ENCODE measurements at places on chromosomes 1 and 21.
A peak's percentile ranks its signal among the peaks of the same experiment; 100 is the strongest.

- DNase-seq = peak; percentile 56
Measured at GRCh38 chr1:222653178-222653827, 35.4 kb downstream of the MIA3 start.

GRCh38 chr21:26368591-26369320 is 198.2 kb upstream of the APP start:
- DNase-seq = no peak

GRCh38 chr1:83909687-83910086 is 89.2 kb downstream of the TTLL7 start:
- no peak for DNase-seq

GRCh38 chr1:64437453-64437852 is 32.5 kb upstream of the CACHD1 start:
- no peak for DNase-seq

DNA sequence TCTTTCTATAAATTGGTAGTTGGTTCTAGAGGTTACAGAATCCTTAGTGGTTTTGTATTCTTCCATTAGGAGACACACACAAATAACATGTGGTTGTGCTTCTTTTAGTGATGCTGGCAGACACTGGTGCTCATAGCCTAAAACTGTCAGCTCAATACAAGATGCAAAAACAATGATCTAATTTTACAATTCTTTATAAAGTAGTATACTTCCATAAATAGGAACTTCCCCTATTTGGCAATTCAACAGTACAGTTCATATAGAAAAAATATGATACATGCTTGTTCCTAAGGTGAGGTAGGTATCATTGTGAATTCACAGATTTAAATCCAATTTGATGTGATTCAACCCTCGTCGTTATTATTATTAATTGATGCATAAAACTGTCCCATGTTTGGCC is 20.8 kb upstream of the CCDC17 start:
- DNase-seq = no peak

GRCh38 chr1:12454406-12455391 is 163.3 kb downstream of the DHRS3 start:
- no peak for DNase-seq

DNA sequence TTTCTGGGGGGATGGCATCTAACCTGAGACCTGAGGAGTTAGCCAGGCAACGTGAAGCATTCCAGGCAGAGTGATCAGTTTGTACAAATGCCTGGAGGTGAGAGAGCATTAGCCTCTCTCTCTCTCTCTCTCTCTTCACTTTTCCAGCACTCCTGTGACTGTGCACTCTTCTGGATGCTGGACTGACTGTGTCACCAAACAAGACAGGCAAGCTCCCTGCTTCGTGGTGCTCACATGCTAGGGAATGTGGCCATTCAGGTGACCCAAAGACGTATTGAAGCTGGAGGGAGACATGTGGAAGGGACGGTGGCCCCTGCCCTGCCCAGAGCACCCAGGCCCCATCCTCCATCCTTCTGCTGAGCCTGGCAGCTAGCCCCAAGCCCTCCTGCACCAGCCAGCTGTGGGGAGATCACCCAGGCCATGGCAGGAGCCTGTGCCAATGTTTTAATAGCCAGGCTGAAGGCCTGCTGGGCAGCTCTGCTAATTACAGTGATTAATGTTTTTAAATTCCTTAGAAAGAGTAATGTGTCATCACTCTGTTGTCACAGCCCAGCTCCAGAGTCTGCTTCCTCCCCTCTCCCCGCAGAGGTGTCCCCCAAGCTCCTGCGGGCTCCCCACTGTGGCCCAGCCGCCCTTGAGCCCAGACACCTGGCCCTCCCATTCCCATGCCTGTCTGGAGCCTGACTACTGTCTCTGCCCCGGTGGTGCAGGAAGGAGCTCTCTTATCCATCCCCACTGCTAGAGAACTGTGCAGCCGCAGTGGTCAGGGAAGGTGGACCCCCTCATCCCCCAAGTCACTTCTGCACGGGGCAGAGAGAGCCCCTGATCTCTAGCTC is 48.9 kb downstream of the UBIAD1 start:
- no peak for DNase-seq

DNA sequence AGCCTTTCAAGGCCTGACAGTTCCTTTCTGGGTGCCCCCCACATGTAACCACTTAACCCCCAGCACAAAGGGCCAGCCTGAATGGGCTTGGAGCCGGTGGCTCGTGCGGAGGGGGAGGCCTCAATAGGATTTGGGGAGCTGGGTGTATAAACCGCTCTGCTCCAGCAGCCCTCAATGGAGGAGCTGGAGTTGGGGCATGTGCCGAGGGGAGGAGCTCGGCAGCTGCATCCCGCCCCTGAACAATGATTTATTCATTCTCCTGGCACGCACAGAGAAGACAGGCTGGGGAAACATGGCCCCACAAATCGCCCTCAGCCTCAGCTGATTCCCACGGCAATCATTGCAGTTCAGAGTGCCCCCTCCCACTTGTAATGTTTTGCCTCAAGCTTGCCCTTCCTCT is 6.9 kb upstream of the C1orf216 start:
- DNase-seq = no peak

- DNase-seq = no peak
Measured at GRCh38 chr1:177163844-177164379, 600 bp downstream of the ASTN1 start.

- DNase-seq = no peak
Measured at GRCh38 chr1:148373192-148373925, 109.7 kb downstream of the PPIAL4G start.

DNA sequence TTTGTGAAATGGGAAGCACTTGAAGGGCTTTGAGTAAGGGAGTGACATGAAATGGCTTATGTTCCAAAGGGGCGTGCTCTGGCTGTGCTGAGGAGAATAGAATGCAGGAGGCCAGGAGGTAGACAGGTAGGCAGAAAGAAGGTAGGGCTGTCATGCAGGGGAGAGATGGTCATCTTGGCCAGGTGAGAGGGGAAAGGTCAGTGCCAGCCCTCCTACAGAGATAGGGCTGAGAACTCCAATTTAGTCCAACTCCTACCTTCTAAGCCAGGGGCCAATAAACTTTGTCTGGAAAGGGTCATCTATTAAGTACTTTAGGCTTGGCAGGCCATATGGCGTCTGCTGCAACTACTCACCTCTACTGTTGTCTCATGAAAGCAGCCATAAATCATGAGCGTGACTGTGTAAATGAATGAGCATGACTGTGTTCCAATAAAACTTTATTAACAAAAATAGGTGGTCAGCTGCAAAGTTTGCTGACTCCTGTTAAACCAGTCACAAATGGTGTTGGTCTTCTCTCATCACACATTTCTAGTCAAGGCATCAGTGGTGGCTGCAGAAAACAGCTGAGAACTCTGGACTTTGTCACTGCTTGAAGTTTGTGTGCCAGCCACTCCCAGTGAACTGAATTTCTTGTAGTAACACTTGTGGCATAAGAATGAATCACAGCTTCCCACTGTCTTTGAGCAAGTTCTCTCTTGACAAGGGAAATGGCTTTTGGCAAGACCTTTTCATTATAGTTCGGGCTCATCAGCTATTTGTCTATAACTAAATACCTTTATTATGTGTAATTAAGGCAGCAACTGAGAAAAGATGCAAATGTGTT is 32.0 kb upstream of the CD2 start:
- no peak for DNase-seq

GRCh38 chr1:1900883-1901640 is 10.2 kb upstream of the GNB1 start:
- DNase-seq = no peak

DNA sequence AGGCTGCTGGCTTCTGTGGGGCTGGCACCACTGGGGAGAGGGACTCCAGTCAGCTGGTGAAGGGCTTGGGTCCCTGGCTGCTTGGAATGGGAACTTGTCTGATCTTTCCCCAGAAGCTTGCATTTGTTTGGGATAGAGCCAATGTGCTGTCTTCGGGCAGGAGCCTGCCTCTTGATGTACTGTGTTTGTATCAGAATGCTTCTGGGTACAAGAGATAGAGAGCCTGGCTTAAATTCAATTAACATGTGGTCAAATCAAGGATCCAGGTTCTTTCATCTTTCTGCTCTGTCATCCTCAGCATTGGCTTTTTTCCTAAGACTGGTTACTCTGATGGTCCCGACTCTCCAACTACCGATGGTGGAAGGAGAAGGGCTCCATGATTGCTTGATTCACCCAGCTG is 16.0 kb upstream of the PROK1 start:
- no peak for DNase-seq

DNA sequence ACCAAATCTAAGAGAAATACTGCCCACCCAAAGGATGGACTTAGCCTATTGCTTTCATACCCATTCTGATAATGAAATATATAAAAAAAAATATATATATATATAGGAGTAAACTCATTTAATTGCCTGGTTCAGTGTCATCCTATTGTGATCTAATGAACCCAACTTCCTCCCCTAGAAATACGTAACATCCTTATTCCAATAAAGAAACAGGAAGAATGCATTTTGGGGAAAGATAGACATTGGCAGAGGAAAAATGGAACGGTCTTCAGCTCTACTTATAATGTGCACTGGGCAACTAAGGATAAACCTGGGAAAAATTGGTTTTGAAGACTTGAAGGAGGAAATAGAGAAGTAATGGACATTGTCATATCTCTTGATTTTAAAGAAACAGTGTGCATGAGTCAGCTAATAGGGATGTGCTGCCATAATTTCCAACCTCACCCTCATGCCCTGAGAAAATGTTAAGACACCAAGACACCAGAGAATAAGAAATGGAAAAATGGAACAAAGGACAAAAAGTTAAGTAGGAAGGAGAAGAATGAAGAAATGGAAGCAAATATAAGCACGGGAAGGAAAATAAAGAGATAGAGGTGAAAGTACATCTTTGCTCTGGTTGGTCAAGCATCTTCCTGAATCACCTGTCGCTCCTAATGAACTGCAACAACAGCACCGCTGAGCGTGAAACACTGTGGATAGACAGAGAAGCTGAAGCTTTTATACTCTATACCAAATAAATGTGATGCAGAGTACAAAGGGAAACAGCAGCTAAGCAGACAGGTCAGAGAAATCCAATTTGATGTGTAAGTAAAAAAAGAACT is 5.4 kb downstream of the UBR4 start:
- no peak for DNase-seq

- DNase-seq = no peak
Measured at GRCh38 chr1:216723274-216723780, at the start of gene ESRRG. Gene ESRRG (minus strand): TSS chr1:216723429. CDS start chr1:216723299, 130 bp downstream.

DNA sequence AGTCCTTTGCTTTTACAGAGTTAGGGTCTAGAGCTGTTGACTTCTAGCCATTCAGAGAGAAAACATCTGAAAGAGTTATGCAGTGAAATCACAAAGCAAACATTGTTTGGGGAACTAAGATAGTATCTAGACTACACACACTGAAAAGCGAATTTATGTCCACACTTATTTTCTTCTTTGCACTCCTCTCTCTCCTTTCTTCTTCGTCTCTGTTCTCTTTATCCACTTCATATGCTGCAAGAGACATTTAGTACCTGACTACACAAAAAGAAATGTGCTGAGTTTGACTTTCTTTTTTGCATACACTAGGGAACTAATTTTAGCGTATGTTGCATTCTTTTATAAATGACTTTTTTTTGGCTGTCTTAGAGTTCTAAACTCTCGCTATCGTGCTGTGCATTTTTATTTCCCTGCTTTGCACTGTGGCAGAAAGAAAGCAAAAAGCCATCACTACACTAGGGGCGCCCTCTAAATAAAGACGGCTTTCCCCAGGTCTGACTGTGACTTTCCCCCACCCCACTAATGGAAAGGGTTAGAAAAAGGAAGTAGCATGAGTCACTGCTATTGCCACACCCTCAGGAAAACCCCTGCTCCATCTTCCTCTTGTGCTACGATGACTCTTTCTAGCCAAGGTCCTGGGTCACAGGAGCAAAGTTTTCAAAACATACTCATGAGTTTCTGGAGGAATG is 65.7 kb downstream of the MAP3K7CL start:
- DNase-seq = peak; percentile 95

DNA sequence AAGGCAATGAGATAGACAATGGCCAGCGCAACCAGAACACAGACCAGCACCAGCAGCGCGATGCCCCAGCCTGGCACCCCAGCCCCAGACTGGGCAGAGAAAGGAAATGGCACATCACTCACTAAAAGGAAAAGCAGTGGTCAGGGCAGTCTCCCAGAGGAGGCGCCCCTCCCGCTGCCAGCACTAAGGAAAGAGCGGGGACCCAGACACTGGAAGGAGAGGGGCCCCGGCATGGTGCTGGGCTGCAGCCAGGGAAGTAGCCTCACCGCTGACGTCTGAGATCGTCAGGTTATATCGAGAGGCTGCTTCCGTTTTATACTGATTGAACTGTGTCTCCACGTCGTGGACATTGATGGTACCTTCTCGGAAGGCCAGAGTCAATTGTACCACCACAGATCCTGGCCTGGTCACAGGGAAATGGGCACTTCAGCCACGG is 13.8 kb downstream of the TRIM46 start:
- DNase-seq = no peak

GRCh38 chr1:178300352-178300699 is 196.4 kb downstream of the CLEC20A start:
- no peak for DNase-seq

DNA sequence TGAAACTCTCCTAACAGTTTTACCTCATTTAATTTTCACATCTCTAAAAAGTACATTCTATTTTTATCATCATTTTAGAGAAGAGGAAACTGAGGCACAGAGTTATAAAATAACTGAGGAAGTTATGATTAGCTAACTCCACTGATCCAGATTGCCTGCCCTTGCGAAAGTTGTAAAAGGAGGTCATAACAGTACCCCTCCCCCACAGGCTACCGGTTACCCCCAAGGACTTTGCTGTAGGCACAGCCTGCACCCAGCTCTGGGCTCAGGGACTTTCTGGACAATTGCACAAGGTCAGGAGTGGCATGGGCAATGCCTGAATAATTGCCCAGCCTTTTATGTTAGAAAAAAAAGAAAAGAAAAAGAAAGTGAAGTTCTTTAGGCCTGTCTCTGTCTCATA is 22.7 kb downstream of the PIGM start:
- DNase-seq = peak; percentile 61

GRCh38 chr1:91764471-91765115 is 121.4 kb downstream of the TGFBR3 start:
- DNase-seq = no peak

DNA sequence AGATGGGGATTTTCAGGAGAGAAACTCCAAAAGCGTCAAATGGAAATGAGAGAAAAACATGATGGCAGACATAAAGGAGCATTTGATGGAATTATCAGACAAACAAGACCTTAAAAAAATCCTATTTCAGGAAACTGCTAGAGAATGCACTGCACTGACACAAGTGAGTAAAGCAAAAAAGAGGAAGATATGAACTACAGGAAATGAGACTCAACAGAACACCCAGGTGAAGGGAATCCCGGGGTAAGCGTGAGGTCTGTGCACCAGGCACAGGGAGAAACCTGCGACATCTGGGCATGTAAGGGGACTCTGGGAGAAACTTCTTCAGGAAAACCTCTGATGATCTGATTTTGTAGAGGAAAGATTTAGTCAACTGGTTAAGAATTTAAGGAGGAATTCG is 2.8 kb downstream of the TARBP1 start:
- peak; percentile 58 for DNase-seq

DNA sequence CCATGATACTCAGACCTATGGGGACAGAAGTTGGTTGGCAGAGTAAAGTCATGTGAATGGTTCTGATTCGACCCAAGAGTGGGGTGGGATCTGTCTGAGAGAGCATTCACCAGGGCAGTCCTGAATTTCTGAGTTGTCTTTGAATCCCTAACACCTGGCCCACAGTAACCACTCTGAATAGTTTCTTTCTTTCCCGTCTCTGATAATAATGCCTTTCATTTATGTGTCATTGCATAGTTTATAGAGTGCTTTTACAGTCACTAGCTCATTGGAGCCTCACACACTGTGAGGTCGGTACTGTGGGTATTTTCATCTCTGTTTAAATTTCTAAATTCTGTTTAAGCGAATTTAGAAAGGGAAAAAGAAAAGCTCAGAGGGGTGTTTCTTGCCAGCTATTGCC is 147.1 kb downstream of the C1orf21 start:
- DNase-seq = no peak

GRCh38 chr1:160193091-160193819 is 2.9 kb downstream of the CASQ1 start:
- peak; percentile 82 for DNase-seq
